ENCODE measurements at places on chromosomes 16 and 17.

- no peak for DNase-seq
These were observed 32.7 kb downstream of the LRRC75A start for GRCh38 chr17:16459271-16459670.

DNA sequence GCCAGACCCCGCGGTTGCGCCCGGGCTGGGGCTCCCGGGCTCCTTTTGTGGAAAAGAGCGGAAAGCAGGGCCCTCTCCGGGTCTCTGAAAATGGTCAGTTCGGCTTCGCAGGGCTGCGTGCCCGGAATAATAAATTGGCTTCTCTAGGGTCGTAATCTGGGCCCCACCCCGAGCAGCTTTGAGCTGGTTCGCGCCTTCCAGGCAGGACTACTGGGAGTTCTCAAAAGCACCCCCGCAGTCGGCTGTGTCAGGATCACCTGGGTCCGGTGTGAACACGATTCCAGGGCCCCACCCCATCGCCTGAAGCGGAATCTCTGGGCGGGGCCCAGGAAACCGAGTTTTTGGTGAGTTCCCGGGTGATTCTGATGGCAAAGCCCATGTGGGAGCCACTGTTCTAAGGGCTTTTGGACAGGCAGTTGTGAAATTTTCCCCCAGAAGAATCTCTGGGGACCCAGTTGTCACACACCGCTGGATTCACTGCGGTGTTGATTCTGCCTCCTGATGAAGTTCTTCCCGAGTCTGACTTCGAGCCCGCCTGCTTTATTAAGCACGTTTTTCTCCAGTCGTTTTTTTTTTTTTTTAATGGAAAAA is 77.0 kb downstream of the MRC2 start:
- no peak for DNase-seq

GRCh38 chr16:13315642-13316427 is 414.4 kb downstream of the SHISA9 start:
- DNase-seq: no peak

DNA sequence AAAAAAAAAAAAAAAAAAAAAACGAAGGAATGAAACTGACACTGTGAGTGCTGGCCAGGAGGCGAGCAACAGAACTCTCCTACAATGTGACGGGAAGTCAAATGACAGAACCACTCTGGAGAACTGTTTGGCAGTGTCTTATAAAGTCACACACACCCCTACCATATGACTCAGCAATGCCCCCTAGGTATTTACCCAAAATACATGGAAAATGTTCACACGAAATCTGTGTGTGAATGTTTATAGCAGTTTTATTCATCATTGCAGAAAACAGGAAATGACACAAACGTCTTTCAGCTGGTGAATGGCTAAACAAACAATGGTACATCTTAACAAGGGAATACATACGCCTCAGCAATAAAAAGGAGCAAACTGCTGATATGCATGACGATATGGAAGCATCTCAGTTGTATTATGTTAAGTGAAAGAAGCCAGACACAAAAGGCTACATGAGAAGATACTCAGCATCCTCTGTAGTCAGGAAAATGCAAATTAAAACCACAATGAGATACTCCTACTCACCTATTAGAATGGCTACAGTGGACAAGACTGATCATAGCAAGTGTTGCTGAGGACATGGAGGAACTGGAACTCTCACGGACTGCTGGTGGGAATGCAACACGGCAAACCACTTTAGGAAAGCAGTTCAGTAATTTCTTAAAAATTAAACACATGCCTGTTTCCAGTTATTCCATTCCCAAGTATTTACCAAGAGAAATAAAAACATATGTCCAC is 74.7 kb downstream of the TBC1D16 start:
- no peak for DNase-seq

GRCh38 chr17:39400547-39401411 is 647 bp downstream of the FBXL20 start:
- DNase-seq: no peak

- DNase-seq: peak; percentile 74
These were observed 20.1 kb upstream of the KRT19 start for GRCh38 chr17:41547921-41548843.

DNA sequence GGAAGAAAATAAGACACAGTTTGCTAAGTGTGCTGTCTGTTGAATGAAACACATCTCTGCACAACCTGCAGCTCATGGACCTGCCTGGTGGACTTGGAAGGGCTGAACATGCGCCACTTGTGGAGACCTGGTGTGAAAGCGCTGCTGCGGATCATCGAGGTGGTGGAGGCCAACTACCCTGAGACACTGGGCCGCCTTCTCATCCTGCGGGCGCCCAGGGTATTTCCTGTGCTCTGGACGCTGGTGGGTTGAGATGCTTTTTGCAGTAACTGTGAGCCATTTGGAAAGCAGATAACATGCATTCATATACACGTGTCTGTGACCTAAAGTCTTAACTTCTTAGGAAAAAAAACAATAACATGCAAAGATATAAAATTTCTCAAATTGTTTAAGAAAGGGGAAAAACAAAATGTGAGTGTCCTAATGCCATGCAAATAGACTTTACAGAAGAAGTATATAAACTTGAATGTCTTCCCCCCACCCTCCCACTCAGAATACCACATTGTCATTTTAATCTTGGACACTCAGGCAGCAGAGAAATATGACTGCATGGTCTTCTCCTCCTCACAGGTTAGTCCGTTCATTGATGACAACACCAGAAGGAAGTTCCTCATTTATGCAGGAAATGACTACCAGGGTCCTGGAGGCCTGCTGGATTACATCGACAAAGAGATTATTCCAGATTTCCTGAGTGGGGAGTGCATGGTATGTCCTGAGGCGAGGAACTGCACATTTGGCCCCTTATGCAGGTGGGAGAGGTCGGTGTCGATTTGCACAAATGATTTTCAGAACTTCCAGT is 65.6 kb downstream of the SEC14L1 start:
- no peak for DNase-seq

- DNase-seq: peak; percentile 93
These were observed at the start of gene UBE2O for GRCh38 chr17:76452660-76453430. Gene UBE2O, minus strand, starts transcription at chr17:76453152. Its CDS starts 11 bp downstream, at chr17:76453141.

GRCh38 chr17:1871756-1872155 is 42.0 kb downstream of the RPA1 start:
- DNase-seq: no peak

GRCh38 chr17:18043491-18043890 is 4.3 kb downstream of the GID4 start:
- DNase-seq: no peak

- DNase-seq: peak; percentile 34
These were observed 146.1 kb downstream of the IRF8 start for GRCh38 chr16:86044881-86045590.

DNA sequence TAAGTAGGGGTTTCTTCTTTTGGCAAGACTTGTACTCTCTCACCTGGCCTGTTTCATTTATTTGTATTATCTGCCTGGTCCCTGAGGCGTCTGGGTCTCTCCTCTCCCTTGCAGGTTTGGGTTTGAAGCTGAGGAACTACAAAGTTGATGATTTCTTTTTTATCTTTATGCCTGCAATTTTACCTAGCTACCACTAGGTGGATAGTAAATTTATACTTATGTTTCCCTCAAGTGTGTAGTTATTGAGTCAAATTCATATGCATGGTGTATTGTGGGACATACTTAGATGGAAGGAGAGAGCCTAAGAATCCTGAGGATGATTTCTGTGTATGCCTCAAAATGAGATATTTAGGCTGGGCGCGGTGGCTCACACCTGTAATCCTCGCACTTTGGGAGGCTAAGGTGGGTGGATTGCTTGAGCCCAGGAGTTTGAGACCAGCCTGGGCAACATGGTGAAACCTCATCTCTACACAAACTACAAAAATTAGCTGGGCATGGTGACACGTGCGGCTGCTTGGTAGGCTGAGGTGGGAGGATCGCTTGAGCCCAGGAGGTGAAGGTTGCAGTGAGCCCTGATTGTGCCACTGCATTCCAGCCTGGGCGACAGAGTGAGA is 13.6 kb downstream of the TMEM98 start:
- DNase-seq: no peak
